ENCODE measurements at places on chromosomes 11 and 22.

GRCh38 chr11:126115816-126116331 lies 53.2 kb upstream of the CDON start:
- no peak for DNase-seq

DNA sequence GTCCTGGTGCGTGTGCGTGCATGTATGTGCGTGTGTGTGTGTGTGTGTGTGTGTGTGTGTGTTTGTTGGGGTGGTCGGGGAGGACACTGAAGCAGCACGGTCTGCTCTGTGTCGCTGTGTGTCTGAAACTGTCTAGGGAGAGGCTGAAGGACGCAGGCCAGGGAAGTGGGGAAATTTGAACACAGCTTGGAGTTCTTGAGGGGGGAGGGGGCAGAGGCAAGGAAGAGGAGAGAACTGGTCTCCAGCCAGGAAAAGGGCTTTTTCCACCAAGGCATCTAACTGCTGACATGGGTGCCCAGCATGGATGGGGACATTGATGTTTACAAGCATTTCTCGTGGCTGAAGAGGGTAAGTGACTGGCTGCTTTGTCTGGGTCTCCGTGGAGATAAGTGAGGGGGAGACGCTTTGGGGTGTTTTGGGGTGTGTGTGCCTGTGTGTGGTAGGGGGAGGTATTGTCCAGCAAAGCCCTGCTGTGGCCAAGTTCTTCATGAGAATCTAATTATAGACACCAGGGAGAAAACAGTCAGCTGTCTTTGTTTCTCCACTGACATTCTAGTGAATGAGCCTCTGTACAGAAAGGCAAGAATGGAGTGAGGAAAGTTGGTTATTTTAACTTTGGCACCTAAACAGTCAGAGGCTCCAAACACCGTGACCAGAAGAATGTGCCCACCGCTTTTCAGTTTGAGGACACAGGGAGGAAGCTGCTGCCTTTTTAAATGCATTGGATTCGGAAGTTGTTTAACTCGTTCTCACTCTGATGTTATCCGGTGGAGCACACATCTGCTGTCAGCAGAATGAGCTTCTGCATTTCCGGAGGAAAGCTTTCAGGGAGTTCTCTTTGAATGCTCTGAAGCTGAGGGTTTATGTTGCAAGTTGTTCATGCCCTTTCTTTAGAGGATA lies 63.7 kb downstream of the PPFIBP2 start:
- DNase-seq: peak; percentile 83

- no peak for DNase-seq
These were observed 30.2 kb downstream of the POLDIP3 start for GRCh38 chr22:42584364-42584940.

DNA sequence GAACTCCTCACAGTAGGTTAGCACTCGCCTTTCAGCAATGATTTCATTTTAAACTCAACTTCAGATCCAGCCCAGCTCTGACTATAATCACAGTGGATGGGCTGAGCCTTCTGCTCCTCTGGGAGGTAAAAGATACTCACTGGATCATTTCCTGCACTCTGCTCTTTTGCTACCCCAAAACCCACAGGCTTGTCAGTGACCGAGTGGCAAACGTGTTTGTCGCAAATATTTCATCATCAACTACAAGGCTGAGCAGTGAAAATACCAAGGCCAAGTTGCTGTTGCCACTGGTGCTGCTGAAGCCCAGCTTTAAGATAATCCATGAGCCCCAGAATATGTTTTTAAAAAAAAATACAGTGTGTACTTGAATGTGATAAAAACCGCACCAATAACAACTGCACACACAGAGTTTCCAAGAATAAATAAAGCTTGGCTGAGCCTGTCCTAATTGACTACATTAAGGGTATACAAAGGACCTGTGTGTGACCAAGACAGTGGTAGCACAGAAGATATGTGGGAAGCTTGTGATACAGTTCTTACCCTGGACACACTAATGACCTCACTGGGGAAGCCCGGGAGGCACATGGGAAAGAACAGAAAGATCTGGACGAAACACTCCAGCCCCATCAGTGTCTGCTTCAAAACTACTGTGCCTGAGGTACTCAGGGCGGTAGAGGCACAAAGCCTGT lies 41.3 kb downstream of the ABTB2 start:
- DNase-seq: no peak

GRCh38 chr11:69615545-69616278 lies 25.2 kb upstream of the CCND1 start:
- no peak for DNase-seq

- no peak for DNase-seq
These were observed 52.4 kb downstream of the MCM5 start for GRCh38 chr22:35452351-35452781.

DNA sequence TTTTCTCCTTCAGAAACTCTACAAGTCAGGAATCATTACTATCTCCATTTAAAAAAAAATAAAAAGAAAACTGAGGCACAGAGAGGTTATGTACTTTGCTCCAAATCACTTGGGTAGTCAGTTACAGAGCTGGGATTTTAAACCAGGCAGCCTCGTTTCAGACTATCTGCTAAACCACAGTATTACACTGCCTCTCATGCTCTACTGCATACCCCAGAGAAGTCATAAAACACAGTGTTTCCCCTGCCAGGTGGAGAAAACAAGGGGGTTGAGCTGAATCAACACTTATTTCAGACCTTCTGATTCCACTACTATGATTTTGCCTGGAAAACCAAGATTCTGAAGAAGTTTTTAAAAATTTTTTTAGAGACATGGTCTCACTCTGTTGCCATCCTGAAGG lies 132.9 kb upstream of the POU2AF2 start:
- no peak for DNase-seq

GRCh38 chr11:102989379-102990047 lies 34.0 kb upstream of the MMP13 start:
- DNase-seq: no peak

- no peak for DNase-seq
These were observed 173.1 kb upstream of the API5 start for GRCh38 chr11:43138621-43139140.

GRCh38 chr11:115128226-115128625 lies 376.0 kb downstream of the CADM1 start:
- no peak for DNase-seq

DNA sequence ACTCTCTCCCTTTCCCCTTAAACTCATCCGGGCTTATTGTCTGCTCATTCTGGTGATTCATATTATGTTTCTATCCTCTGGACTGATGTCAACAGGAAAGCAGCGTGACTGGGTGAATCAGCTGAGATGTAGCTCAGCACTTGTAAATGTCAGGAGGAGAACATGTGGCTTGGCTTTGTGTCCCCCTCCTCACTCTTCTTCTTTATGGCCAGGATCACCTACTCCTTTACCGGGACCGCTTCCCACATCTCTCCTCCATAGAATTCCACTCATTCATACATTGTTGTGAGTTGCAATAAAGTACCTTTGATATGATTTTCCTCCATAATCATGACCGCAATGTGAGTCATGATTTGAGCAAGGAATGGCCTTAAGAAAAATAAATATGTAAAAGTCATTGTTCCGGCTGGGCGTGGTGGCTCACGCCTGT lies 15.8 kb upstream of the SYN3 start:
- DNase-seq: no peak
